Hematopoietic multipotent progenitor cell treated with erythropoietin and hydrocortisone succinate and interleukin-3 and kit ligand, for 17 days (in vitro differentiated cells): ENCODE measurements at places on chromosomes 16 and 17.

DNA sequence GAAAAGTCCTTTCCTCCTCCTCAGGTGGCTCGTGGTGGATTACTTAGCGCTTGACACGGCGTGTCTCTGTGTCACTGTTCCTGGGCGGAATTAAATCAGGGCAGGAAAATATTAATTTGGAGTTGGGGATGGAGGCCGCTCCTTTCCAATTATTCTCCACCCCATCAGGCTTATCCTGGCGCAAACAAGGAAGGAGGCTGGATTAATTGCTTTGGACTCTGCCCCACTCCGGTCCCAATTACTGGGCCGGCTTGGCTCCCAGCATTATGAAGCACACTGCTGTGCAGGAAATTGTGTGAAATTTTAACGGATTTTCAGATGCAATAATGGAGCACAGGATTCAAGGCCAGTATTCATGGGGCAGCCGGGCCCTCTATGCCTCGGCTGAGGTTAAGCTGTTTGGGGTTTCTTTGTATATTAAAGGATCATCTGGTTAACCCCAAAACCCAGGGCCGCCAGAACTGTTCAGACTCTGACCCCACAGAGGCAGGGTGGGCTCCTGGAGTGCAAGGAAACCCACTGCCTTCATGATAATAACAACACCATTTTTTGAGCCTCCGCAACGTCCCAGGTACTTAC lies 87.8 kb downstream of the MRM1 start:
- DNase-seq = no peak

GRCh38 chr17:17781591-17782496 lies 54.9 kb downstream of the SREBF1 start:
- no peak for DNase-seq

DNA sequence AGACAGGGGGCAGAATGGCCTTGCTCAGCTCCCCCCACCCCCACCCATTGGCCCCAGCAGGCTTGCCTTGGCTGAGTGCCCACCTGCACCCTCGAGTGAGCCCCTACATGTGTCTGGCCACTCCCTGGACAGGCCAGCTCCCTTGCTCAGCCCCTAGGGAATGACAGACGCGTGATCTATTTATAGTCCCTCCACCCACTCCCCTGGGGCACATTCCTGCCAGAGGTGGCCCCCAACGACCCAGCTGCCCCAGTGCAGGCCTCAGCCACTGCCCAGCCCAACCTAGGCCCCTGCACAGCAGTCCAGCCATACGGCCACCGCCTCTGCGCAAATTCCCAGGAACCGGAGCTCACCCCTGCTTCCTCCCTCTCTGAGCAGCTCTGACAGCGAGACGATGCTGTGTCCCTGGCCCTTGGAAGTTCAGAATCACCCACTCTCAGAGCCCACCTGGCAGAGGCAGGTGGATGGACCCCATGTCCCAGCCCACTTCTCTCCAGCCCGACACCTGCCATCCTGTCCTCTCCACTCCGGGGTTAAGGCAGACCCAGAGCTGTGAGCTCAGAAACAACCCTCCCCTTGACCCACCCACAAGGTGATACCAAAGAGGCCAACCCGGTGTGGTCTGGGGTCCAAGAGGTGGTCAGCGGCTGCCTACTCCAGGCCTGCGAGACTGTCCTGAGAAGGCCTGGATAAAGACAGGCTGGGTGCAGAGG lies 11.5 kb upstream of the P2RX1 start:
- DNase-seq = no peak

- DNase-seq = no peak
Measured at GRCh38 chr17:48769009-48769675, 40.6 kb upstream of the HOXB13 start.

- no peak for DNase-seq
Measured at GRCh38 chr17:31544186-31544585, 152.7 kb downstream of the RAB11FIP4 start.
